SW 1271 (cell line): ENCODE measurements at places on chromosomes 4 and X.

DNA sequence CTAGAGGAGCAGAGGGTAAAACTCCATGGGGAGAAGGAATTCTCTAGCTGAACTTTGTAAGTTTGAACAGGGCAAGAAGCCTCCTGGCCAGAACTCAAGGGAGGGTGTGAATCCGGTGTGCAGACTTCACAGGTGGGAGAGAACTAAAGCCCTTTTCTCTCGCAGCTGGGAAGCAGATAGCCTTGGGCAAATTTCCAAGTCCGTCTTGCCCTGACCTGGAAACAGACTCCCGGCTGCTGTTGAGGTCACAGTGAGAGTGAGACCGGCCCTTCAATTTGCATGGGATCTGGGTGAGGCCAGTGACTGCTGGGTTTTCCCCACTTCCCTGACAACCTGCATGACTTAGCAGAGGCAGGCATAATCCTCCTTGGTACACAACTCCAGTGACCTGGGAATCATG, 94.5 kb upstream of the ZNF827 start:
- no peak for DNase-seq

- DNase-seq = no peak
Observed at GRCh38 chr4:75698963-75699228, 25.5 kb upstream of the USO1 start.

- DNase-seq = no peak
Observed at GRCh38 chr4:177293208-177294033, 16.3 kb upstream of the NEIL3 start.

DNA sequence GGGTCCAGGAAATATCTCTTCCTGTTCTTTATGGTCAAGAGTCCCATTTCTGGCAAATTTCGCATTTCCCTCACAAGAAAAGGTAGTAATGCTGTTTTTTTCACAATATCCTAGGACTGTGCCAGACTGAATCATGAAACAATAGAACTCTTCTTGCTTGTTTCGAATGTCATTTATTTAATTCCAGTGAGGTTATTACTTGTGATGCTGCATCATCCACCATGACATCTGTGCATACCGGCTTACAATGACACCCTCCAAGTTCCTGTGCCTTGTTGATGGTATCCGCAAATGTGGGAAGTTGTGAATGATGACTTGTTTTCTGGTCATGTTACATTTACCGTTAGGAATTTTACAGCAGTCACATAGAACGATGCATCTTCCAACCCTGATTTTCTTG, 42.9 kb upstream of the SPRY1 start:
- DNase-seq = no peak

- DNase-seq = no peak
Observed at GRCh38 chrX:66919280-66919832, 280.5 kb upstream of the EDA2R start.

GRCh38 chrX:119759248-119759766, 919 bp downstream of the SOWAHD start:
- no peak for DNase-seq

DNA sequence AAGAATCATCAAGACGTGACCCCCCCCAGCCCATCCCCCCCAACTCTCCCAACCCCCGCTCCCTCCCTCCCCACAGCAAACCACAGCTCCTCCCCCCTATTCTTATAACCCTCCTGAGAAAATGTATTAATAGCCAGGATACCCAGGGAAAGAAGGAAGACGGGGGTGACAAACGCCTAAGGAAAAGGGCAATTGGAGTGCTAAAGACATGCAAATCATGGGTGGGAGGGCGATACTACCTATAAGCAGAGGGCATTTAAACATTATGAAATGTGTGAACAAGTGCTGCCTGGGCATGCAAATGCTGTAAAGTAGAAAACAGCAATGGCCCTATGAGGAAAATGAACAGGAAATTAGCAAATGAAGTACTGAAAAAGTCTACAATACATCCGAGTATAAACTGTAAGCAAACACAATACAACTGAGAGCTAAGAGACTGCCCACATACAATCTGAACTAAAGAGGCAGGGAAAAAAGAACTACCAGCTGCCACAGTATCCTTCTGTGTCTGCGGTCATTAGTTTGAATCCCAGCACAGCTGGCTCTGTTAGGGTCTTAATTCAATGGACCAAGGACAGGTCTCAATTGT, 2.4 kb downstream of the CXXC4 start:
- DNase-seq = no peak

DNA sequence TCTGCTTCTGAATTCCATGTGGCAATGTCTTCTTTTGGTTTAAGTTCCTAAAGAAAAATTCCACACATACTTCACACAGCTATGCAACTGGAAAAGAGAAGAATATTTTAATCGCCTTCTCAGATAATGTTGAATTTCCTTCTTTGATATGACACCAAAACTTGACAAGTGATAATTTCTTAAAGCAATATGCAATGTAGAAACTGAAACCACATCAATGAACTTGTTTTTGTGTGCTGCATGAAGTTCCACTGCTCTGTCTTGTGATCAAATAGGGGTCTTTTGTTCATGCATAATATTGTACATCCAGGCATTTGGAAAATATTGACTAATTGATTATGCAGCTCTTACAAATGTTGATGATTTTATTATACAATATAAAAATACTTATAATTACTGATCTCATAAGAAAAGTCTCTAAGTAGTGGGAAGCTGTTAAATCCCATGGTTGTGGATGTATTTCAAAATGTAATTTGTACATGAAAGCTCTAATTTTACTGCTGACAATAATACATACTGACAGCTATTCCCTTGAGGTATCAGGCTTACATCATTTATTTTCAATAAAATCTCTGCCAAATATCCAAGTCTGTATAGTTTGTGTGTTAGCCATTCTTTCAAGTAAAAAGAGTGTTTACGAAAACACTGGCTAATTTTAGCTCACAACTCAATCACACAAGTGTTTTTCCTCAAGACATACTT, 56.5 kb downstream of the AGA start:
- no peak for DNase-seq

DNA sequence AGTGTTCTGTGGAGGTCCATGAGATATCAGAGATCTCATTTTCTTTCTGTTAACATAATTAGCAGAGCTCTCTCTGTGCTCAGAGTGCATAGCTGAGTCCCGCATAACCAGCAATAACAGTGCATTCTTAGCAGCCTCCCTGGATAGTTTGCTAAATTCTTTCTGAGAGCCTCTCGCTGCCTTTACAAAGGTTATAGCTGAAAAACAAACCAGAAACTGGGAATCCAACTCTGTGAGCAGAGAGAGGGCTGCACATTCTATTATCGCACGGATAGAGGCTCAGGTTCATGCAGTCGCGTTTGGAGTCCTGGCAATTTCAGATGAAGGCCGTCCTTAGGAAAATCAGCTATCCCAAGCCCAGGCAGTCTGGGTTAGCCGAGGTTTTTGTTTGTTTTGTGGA, 1.2 kb downstream of the ENPP6 start:
- DNase-seq = no peak

DNA sequence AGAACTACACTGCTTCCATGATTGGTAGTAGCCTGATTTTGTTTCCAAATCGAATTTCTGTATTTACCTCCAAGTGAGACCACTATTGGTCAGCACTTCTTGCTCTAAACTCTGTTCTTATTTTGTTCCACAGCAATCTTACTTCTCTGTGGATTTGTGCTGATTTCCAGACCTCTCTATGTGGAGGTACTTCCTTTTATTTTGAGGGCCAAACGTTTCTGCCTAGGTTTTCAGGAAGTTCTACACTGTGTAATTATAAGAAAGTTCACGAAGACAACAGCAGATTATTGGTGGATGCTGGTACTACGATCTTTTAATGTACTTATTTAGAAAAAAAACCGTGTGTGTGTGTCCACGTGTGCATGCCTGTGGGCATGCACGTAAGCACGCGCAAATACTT, 46.7 kb downstream of the DTHD1 start:
- DNase-seq = no peak

GRCh38 chrX:131271274-131271673, 17.8 kb downstream of the IGSF1 start:
- no peak for DNase-seq

GRCh38 chr4:157643257-157643656, 422.7 kb downstream of the GRIA2 start:
- no peak for DNase-seq

- no peak for DNase-seq
Observed at GRCh38 chr4:169133932-169134331, 123.9 kb upstream of the CBR4 start.

- no peak for DNase-seq
Observed at GRCh38 chrX:22329783-22330182, 57.1 kb downstream of the CBLL2 start.

- DNase-seq = no peak
Observed at GRCh38 chrX:20312018-20312417, 45.3 kb upstream of the RPS6KA3 start.

- no peak for DNase-seq
Observed at GRCh38 chrX:13411496-13412207, 91.8 kb upstream of the ATXN3L start.

DNA sequence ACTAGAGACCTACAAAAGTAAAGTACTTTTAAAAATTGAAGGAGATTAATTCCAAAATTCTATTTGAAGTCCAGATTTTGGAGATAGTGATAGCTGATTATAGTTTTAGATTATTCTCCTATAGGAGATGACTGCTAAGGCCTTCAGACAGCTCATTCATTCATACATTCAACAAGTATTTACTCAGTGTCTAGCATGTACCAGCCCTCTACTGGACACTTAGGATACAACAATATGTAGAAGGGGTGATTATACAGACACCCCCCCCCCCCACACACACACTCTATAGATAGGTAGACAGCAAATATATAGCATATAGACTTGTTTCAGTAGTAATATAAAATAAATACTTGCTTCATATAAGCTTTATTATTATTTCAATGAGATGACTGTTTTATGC, 60.4 kb upstream of the TAF9B start:
- DNase-seq = no peak

DNA sequence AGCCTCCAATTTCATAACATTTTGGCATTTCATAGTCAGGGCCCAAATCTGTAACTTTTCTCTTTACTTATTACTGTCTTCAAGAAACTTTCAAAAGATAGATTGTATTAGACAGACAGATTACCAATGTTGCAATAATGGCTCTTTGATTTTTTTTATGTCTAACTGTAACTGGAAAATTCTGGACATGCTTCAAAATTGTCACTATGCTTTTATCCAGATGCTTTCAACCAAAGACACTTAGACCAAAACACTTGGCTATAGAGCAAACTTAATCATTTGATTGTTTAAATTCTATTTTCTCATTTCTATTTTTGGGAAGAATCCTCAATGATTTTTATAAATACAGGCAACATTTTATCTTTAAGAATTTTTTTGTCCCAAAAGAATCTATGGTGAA, 10.4 kb downstream of the ZXDA start:
- no peak for DNase-seq
